Right renal cortex interstitium (tissue), 3 donors: ENCODE measurements at places on chromosomes 13 and 19. TPM values are rescaled to one million over a fixed set of nuclear protein-coding genes. Genes with fewer than 3 reads are reported as not detected.

DNA sequence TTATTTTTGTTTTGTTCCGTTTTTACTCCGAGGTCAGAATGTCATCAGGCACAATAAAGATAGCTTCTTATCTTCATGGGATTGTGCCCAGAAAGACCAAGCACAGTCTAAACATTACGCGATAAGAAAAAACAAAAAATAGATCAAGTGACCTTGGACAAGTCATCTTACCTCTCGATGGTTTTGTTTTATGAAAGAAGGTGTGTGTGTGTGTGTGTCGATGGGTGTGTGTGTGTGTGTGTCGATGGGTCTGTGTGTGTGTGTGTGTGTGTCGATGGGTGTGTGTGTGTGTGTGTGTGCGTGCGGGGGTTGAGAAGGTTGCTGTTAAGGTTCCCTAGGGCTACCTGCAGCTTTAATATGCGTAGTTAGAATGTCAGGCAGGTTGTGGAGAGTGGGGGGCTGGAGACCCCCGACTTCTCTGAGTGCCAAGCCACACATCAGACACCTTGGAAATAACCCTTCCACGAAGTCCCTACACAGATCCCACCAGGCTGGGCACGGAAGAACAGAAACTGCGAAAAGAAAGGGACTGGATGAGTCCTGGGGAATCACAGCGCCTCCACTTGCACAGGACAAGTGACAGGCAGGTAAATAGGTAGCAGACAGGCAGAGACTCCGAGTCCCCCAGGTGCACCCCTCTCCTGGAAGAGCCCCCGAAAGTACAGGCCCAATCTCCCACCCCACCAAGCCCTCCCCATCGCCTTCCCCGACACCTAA lies 458 bp upstream of the ATP8A2 start:
- no peak for DNase-seq

Gene C19orf18
- polyA plus RNA-seq, result 2.1 TPM

Gene TMEM145
- 0.61 TPM for polyA plus RNA-seq

DNA sequence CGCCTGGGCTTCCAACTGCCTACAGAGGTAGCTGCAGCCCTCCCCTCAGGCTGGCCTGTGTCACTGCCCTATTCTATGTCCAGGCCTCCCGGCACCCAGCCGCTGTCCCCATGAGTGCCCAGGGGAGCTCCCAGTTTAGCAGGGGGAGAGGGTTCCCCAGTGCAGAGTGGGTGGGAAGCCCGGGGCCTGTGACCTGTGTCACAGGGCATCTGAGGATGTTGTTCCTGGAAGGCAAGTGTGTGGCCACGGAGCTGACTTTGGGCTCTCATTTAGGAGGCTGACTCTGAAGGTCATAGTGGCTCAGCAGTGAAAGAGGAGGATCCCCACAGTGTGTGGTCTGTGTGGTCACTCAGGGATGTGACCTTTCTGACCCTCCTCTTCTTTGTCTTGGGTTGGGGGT lies 25.1 kb downstream of the PPP1R37 start:
- no peak for DNase-seq

- no peak for DNase-seq
Observed at GRCh38 chr19:40713939-40714338, 2.7 kb downstream of the COQ8B start.

GRCh38 chr19:51010066-51010795 lies 8.8 kb upstream of the KLK8 start:
- DNase-seq, result no peak

DNA sequence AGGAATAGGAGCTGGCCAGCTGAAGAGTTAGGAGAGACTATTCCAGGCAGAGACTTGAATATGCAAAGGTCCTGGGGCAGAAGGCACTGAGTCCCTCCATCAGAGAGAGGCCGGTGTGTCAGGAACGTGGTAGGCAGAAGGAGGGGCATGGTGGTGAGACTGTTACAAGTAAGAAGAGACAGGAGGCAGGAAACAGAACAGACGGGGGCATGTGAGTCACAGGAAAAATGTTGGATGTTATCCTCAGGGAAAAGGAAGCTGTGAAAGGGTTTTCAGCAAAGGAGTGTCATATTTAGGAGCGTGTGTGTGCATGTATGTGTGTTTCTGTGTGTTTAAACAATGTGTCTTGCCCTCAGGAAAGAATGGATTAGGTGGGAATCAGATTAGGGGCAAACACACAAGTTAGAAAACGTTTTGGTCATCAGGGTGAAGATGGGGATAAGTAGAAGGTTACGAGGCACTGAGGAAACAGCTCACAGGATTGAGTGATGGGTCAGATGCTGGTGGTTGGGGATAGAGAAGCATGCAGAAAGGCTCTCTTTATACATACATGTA lies 1.1 kb downstream of the EDDM13 start:
- DNase-seq, result no peak

GRCh38 chr19:38142176-38143035 lies 81.6 kb downstream of the DPF1 start:
- DNase-seq, result peak; percentile 9

- DNase-seq, result no peak
Observed at GRCh38 chr19:58562122-58563033, 4.0 kb upstream of the UBE2M start.

- DNase-seq, result no peak
Observed at GRCh38 chr19:51450730-51451307, 7.4 kb downstream of the SIGLEC8 start.

DNA sequence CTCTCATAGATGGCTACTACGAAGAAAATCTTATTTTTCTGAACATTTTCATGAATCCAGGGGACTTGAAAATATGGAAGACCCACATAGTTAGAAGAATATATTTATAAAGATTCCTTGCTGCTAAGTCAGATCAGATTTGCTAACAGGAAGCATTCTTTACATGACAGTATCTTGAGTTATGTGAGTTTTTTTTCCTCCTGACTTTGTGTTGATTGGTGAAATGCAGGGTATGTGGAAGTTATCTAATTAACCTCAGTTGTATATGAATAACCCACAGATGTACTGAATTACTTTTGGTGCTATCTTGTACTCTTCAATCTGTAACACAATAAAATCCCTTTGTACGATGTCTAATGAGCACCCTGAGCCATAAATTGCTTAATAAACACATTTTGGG lies 53.8 kb downstream of the ESD start:
- DNase-seq, result no peak
